Activated naive CD8-positive, alpha-beta T cell treated with anti-CD3 and anti-CD28 coated beads, Interleukin-2, amount 10 ng/mL, durations not matched to agents 7 days and 5 days (primary cell): ENCODE measurements at places on chromosomes 3 and 15. TPM values are rescaled to one million over a fixed set of nuclear protein-coding genes. Genes with fewer than 3 reads are reported as not detected.

The IMPG2 gene
- total RNA-seq: 0.62 TPM

The SQOR gene
- total RNA-seq: 65.6 TPM

The SI gene
- total RNA-seq: not detected

The ATP2B2 gene
- total RNA-seq: not detected

The LMAN1L gene
- total RNA-seq: 0.36 TPM

The HESX1 gene
- not detected for total RNA-seq

The NR2E3 gene
- total RNA-seq: not detected

The STRC gene
- 2.1 TPM for total RNA-seq

The PRTG gene
- total RNA-seq: not detected

DNA sequence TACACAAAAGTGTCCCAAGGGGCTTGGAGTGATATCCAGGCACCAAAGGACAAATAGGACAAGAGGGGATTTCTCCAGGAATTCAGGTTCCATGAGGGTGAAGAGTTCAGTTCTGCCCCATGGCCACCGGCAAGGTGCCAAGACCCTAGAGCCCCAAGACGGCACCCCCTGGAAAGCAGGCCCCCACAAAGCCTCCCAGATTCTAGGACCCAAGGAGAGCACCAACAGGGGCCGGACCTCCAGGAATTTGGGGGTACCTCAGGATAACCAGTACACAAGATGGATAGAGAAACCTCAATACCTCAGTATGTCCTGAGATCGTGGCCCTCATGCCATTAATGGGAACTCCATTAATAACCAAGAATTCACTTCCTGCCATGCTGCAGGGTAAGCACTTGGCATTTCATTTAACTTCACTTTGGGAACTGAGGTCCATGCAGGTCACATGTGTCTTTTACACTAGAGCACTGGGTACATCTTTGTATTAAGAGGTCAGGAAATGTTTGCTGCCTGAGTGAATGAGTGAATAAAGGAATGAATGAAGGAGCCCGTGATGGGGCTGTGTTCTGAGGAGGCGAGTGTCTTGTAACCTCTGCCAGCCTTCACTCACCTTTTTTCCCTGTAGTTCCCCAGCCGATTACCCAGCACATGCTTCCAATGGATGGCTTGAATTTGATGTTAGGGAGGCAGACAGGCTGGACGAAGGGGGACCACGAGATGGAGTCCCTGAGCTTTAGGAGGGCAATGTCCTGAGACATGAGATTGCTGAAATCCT is 15.5 kb upstream of the PRSS50 start:
- no peak for DNase-seq

GRCh38 chr3:152258448-152259393 is 10.0 kb upstream of the MBNL1 start:
- no peak for DNase-seq

- DNase-seq: no peak
These were observed 102.9 kb downstream of the SHQ1 start for GRCh38 chr3:72745146-72745999.

DNA sequence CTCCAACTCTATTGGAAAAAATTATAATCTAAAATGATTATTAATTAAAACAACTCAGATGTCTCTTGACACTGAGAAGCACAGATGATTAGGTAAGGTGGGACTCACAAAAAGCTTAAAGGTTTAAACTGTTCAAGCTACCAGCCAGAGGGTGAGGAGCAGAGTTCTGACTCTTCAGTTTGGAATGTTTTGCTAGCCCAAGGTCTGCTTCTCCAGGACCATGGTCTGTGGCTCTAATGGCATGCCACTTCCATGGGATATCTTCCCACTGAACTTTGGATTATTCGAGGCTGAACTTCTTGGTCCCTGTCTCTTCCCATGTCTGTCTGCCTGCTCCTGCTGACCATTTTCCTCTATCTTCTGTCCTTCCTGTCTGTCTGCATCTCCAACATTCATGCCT is 49.2 kb downstream of the CACNA2D3 start:
- DNase-seq: no peak

GRCh38 chr3:13772885-13773745 is 106.8 kb downstream of the WNT7A start:
- DNase-seq: no peak

- no peak for DNase-seq
These were observed 16.4 kb upstream of the ALDH1A3 start for GRCh38 chr15:100863075-100863795.

- peak; percentile 39 for DNase-seq
These were observed 54.7 kb downstream of the ONECUT1 start for GRCh38 chr15:52735231-52736089.

- peak; percentile 38 for DNase-seq
These were observed 987 bp downstream of the PRTG start for GRCh38 chr15:55741833-55742497.

- DNase-seq: no peak
These were observed 915.2 kb downstream of the FHIT start for GRCh38 chr3:60336061-60336460.

- DNase-seq: no peak
These were observed 138.9 kb downstream of the APBA2 start for GRCh38 chr15:29024662-29025061.

DNA sequence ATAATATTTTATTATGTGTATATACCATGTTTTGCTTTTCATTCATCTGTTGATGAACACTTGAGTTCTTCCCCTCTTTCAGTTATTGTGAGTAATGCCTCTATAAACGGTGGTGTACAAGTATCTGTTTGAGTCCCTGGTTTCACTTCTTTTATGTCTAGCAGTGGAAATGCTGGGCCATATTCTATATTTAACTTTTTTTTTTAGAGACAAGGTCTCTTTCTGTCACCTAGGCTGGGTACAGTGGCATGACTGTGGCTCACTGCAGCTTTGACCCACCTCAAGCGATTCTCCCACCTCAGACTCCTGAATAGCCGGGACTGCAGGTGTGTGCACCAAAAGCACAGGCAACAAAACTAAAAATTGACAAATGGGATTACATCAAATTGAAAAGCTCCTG is 19.9 kb downstream of the GOLM2 start:
- DNase-seq: no peak

DNA sequence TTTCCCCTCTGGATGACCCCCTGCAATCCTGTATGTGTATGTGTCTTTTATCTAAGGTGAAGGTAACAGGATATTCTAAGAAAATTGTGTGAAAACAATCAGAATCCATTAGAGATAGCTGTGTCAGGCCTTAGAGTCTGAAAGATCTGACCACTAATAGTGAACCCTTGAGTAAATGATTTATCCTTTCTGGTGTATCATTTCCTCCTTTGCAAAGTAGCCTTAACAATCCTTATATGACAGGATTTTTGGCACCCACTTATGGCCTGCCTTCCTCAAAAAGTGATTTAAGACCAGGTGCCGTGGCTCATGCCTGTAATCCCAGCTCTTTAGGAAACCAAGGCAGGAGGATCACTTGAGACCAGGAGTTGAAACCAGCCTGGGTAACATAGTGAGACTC is 110.2 kb downstream of the RBPMS2 start:
- no peak for DNase-seq

DNA sequence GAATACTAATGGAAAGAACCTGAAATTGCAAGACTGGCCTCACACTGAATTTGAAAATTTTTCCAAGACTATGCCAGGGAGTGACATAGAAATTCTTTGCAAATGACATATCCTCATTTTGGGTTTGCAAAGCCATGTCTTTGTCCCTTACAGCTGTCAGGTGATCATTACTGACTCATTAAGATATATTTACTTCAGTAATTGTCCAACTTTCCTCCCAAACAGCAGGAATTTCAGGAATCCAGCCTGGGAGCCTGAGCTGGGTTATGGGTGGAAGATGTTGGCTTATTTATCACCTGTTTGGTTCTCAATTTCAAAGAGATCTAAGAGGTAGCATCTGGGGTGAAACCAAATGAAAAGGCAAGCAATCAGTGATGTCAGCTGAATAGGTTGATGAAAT is 111.6 kb upstream of the ACP3 start:
- DNase-seq: no peak

GRCh38 chr3:197281849-197282248 is 16.6 kb downstream of the DLG1 start:
- no peak for DNase-seq

DNA sequence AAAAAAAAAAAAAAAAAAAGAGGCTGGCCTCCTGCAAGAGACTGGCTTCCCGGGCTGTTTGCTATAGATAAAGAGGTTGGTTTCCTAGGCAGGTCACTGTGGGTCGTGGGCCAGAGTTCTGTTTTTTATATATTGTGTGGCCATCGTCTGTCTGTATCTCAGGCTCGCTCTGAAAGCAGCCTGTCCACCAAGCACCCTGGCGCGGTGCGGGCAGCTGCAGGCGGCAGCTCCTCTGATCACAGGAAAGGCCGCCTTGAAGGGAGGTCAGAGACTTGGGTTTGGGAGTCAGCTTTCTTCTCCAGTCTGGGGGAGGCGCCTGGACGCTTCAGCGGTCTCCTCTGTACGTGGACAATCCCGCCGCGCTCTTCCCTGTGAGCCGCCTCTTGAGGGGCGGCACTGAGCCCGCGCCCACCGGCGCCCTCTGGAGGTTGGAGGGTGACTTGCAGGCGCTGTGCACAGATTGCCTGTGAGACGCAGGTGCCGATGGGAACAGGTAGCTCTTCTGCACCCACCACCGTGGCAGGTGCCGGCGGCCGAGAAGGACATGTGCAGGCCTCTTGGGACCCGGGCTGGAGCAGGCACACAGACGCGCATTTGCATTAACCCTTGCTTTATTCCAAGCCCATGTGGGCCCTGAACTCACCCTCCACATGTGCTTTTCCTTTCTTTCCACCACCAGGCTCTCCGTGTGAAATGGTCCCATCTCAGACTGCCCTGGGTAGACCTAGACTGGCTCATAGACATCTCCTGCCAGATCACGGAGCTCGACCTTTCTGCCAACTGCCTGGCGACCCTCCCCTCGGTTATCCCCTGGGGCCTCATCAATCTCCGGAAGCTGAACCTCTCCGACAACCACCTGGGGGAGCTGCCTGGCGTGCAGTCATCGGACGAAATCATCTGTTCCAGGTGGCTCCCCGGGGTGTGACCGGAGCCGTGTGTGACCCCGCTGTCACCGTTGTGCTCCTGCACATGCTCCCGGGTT is 89.3 kb downstream of the LRRK1 start:
- DNase-seq: peak; percentile 96

GRCh38 chr3:63661242-63661641 is 8.8 kb downstream of the SNTN start:
- no peak for DNase-seq

DNA sequence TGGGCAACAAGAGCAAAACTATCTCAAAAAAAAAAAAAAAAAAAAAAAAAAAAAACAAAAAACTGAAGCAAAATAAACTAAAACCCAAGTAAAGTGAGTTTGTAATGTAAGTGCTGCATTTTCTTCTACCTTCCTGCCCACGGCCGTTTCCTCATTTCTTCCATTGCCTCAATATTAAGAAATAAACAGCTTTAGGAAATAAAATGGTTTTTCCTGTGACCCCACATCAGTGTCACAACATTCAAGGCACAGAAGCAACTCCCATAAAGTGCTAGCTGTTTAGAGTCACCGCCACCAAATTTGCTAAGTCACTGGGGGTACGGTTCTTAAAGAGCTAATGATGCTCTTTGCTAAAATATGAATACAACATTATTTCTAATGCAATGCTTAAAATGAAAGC is 3.3 kb downstream of the PKM start:
- no peak for DNase-seq
